ENCODE measurements at places on chromosomes 1 and 21. TPM values are rescaled to one million over a fixed set of nuclear protein-coding genes. Genes with fewer than 3 reads are reported as not detected.
A peak's percentile ranks its signal among the peaks of the same experiment; 100 is the strongest.

MAP3K7CL gene
- total RNA-seq = not detected

C4BPA gene
- not detected for total RNA-seq

DNA sequence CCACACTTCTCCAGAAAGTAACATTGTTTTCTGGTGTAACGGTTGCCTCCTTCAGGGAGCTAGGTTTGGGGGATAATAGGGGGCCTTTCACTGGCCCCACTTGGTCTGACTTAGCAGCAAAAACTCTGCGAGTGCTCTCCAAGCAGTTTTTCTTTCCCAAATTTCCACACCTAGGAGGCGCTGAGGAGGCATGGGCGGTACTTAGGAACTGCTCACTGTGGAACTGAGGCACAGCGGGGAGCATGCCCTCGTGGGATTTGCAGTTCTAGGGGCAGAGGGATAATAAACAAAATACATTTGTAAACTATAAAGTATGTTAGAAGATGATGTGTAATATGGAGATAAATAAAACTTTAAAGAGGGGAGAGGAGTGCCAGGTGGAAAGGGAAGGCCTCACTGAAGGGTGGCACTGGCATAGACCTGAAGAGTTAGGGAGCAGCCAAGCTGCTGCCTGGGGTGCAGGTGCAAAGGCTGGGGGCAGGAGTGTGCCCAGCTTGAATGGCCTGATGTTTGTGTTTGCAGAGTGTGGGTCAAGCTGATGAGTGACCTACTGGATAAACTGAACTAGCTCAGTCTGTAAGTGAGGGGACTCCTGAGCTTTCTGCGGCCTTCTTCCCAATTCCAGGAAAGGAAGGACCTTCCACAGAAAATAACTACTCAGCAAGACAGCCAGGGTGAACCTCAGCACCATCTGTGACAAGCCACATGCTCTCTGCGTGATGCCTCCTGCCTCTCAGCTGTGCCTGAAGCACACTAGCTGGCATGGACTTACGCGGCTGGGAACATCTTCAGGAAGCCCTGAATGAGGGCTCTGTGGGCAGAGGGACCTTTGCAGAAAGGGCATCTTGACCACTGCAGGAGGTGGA, 1.9 kb downstream of the EPHX1 start:
- peak; percentile 50 for DNase-seq

DNA sequence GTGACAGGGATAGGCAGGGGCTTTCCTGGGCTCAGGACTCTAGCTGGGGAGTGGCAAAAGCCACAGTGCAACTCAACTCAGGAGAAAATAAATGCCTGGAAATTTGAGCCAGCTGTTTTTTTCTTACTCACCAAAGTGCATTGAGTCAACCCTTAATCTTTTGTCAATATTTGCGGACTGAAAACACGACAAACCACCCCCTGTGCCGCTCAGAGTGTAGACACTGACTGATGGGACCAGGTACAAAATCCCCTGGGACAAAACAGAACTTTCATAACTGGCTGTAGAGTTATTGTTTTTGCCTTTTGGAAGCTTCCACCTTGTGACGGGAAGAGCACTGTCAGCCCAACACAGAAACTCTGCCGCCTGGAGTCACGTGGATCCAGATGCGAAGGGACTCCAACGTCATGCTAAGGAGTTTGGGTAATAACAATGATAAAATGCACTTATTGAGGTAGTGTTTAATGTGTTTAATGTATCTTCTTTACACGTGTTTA, 164.6 kb downstream of the PLPP3 start:
- DNase-seq = no peak

GRCh38 chr1:107727866-107728265, 237.1 kb downstream of the VAV3 start:
- no peak for DNase-seq

DNA sequence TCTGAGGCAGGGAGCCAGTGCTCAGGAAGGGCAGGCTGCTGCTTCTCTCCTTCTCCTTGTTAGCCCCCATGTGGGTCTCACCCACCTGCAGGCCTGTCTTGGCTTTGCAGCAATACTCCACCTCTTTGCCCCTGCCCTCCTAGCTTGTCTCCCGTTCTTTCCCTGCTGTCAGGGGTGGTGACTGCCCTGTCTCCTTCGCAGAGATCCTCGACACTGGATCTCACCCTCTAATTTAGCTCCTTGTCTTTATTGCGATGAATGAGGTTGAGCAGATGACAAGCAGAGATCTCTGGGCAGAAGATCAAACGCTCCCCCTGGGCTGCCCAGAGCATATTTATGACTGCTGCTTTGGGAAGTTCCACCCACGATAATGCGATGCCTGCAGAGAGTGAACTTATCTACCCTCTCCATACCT, 199.2 kb downstream of the ROR1 start:
- no peak for DNase-seq

- no peak for DNase-seq
Observed at GRCh38 chr1:85361606-85362296, 85.3 kb upstream of the BCL10 start.

DNA sequence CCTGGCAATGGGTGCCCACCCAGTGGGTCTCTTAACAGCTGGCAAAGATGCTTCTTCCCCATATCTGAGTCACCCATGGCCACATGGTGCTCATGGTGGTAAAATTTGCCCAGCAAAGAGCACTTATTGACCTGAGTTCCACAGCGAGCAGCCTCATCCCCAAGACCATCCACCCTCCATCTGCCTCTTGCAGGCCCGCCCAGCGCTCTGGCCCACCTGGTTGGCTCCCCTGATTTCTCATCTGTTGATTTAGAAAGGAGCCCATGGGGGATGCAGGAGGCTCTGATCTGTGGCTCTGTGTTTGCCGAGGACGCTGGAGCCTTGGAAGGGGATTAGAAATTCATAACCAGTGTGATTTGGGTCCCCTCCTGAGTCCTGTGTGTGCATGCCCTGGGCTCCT, 657.5 kb downstream of the PTPRU start:
- no peak for DNase-seq

DNA sequence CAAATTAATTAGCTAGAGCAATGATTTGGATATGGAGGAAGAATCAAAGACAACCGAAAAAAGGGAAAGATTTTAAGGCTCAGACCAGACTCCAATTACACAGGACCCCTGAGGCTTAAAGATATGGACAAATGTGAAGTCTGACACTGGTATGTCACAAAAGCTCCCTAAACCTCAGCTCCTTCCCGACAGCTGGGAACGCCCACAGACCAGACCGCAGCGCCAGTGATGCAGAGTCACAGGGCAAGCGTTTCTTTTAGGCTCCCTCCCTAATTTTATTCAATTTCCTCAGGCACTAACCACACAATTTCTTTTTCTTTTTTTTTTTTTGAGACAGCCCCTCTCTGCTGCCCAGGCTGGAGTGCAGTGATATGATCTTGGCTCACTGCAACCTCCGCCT, 40.2 kb downstream of the NID1 start:
- DNase-seq = peak; percentile 92

All from SK-MEL-5 (cell line).